Activated CD4-positive, alpha-beta T cell treated with anti-CD3 and anti-CD28 coated beads for 48 hours (primary cell): ENCODE measurements at places on chromosomes 7 and 10.
A peak's percentile ranks its signal among the peaks of the same experiment; 100 is the strongest.

- no peak for DNase-seq
These were observed 26.7 kb upstream of the DNAJB6 start for GRCh38 chr7:157309988-157310668.

DNA sequence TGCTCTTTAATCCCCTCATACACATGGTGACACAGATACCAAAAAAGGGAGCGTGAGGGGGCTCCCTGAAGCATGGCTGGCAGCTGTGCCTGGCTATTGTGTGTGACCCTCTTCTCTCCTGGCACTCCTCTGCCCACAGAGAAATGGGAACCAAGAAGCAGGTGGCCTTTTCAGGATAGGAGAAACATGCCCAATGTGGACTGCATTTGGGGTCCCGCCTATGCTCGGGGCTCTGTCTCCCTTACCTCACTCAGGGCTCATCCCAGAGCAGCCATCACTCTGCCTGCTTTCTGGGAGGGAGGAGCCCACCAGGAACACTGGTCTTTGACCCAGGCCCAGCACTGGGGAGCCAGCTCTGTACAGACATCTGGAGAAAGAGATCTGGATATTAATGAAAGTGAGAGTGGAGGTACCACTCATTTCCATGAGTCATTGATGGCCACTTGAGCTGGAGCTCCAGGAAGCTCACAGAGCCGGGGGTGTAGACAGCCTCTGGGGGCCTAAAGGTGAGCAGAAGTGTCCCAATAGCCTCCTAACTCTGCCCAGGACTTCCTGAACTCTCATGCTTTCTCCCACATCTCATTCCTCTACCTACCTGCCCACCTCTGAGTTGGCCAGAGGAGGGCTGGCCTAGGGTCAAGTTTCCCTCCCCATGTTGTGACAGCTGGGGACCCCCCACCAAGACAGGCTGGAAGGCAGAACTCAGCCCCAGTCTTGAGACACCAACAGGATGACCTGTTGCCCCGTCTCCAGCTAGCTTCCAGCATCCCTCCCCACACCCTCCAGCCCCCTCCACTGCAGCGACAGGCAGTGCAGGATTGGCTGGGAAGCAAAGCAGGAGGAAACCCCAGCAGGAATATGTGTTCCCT lies 42.6 kb downstream of the DRGX start:
- DNase-seq: no peak

GRCh38 chr10:59237775-59238174 lies 61.3 kb downstream of the PHYHIPL start:
- DNase-seq: no peak

GRCh38 chr7:48004032-48004431 lies 24.6 kb upstream of the HUS1 start:
- DNase-seq: no peak

DNA sequence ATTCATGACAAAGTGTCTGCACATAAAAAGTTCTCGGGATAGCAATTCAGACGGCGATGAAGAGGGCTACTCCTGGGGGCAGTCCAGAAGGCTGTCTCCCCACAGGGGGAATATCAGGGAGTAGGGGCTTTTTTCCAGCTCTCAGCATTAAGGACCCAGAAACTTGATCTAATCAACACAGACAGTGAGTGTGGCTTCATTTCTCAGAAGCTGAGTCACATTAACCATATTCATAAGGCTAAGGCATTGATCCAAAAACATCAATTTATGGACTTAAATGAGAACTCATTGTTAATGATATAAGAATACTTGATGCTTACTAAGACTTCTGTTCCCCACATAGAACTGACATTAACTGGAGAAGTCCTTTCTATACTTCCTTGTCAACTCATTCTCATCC lies 87.5 kb upstream of the AOAH start:
- DNase-seq: no peak

DNA sequence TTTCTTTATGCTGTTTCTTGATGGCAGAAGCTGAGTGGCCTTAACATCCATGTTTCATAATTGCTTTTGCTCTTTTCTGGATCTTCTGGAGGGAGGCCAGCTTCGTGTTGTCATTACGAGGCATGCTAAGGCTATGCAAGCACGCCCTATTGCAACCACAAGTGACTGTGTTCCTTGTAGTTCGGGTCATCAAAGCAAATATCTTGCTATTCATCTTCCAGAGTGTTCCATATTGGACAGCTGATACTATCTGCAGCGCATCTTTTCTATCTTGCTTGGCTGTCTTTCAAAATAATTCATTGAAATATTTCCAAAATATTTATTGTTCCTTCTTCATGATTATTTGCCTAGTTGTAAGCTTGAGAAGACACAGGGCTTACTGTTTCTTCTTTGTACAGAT lies 5.0 kb downstream of the EPHB6 start:
- DNase-seq: no peak

DNA sequence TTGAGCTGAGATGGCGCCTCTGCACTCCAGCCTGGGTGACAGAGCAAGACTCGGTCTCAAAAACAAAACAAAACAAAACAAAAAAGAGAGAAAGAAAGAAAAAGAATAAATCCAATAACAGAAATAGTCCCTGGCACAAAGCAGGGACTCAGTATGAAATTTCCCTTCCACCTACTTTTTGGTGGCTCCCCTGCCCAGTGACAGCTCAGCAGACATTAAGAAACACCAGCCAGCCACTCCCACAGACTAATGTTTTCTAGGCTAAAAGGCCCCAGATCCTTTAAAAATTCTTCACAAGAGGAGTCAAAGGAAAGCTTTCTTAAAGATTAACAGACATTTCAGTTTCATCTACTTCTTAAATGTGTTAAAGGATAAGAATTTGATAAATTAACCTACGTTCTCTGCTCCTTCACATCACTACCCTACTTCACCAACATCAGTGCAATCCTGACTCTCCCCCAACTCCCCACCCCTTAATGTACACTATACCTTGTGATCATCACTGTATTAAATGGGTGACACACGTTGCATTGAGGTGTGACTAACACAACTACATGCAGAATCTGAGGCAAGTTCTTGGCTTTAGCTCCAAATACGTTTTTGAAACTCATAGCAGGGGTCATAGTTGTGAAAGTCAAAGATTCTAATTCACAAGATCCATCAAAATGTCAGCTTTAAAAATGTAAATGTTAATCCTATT lies 114.5 kb upstream of the CAV2 start:
- no peak for DNase-seq

DNA sequence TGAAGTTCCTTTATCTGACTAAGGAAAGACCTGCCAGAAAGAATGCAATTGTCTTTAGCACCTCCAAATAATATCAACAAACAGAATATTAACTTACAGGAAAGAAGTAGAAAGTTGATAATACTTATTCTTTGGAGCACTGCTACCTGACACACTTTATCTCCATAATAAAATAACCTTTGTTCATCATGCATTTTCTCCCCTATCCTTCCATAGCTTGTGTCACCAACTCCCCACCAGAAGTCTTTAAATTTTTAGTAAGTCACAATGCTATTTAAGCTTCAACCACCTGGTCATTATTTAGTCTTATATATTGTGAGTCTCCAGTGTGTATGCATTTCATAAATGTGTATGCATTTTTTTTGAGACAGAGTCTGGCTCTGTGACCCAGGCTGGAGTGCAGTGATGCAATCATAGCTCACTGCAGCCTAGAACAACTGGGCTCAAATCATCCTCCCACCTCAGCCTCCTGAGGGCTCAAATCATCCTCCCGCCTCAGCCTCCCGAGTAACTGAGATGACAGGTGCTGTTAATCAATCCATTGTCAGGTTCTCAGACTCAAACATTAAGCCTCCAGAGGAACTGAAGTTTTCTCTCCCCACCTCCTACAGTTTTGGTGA lies 7.3 kb upstream of the CYP3A43 start:
- DNase-seq: no peak

- DNase-seq: no peak
These were observed 14.4 kb upstream of the WASL start for GRCh38 chr7:123763191-123763661.

DNA sequence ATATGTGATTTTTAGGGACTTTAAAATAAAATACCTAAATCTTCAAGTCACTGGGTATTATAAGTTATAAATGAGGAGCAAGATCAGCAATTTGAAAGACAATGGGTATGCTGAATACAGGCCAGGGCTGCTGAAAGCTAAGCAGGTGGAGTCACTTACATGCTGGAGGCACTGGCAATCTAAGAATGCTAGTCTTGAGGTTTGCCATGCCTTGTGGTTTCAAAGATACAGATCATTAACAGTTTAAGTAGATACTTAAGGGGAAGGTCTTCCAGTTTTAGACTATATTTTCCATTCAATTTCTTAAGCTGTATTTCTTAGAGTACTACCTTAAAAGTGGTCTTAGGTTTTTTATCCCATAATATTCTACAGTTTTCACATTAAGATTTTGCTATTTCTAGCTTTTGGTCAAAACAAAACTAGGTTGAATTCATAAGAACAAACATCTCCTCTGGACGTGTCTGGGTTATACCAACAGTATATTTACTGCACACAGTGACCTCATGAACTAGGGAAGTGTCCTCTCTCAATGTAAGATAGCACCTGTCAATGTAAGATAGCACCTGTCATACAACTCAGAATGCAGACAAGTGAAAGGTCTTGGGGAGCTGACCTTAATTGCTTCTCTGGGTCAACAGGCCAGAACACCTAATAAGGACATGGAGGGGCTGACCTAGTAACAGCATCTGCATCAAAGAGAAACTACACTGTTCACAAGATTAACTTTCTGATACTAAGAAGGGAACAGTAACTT lies 2.0 kb downstream of the SRI start:
- DNase-seq: no peak

GRCh38 chr10:102645388-102645740 lies 1.1 kb downstream of the TRIM8 start:
- peak; percentile 56 for DNase-seq

DNA sequence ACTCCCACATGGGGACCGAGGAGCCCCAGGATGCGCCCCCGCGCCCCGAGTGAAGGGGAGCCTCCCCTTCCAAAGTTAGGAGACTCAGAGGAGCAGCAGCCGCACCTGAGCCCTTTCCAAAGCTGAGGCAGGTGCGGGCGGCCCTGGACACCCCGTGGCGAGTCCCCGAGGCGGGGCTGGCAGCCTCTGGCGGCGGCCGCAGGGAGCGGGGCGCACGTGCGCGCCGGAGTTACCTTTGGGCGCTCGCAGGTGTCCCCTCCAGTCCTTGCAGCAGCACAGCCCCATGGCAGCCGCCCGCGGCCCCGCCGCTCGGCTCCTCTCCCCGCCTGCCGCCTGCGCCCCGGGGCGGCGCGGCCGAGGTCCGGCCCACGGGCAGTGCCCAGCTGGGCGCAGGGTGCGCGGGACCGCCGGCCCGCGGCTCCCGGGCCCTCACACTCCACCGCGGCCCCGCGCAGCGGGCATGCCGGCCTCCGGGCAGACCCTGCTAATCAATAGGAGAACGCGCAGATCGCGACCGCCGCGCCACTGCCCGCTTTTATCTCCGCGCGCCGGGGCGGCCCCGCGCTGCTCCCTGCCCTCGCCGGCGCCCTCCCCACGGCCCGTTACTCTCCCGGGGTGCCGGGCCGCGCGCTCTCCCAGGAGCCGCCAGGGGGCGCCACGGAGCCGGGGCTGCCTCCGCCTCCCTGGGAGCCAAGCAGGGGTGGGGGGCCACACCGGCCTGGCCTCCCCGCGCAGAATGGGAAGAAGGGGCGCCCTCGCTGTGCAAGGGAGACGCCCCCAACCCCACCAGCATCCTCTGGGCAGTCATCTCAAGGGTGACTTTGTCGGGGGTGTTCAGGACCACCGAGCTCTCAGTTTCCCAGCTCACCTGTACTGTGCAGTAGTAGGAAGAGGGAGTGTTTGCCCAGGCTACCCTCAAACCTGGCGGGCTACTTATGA lies 80.8 kb downstream of the ARHGAP22 start:
- DNase-seq: peak; percentile 33

- DNase-seq: no peak
These were observed 35.2 kb downstream of the GBF1 start for GRCh38 chr10:102280397-102281101.

DNA sequence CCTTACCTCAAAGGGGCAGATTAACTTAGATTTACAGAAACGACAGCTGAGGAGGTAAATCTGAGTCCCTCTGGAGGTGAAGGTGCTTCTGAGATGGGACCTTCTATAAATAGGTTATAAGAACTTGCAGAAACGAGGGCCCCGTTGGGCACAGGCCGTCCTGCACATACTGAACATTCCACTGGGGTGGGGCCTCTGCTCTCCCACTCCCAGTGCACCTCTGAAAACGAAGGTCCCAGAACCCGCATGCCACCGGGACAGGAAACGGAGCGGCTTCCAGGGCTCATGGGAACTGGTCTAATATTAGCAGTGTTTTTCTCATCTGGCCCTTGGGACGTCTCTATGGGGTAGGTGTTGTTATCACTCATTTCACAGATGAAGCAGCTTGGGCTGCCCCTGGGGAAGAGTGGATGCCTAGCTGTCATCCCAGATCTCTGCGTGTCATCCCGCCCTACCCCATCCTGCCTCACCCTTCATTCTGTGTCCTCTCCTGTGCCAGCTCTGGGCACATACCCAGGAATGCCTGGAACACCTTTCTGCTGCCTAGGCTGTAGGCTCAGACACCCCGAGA lies 19.6 kb downstream of the C10orf62 start:
- no peak for DNase-seq

DNA sequence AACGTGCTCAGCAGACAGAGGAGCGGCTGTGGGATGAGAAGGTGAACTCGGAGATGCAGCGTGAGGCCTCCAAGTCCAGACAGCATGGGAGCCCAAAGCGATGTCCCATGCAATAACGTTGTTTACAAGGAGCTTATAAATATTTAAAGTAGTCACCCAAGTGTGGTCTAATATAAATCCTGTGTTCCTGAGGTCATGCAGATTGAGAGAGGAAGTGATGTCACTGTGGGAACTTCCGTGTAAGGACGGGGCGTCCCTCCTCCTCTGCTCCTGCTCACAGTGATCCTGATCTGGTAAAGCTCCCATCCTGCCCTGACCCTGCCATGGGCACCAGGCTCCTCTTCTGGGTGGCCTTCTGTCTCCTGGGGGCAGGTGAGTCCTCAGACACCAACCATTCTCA lies 94.7 kb upstream of the PRSS58 start:
- DNase-seq: peak; percentile 45

- no peak for DNase-seq
These were observed 166.3 kb downstream of the TNS3 start for GRCh38 chr7:47415318-47416212.

GRCh38 chr10:18293536-18294510 lies 153.6 kb downstream of the CACNB2 start:
- no peak for DNase-seq

- DNase-seq: peak; percentile 69
These were observed 10.7 kb upstream of the HOXA13 start for GRCh38 chr7:27210441-27211083.

- DNase-seq: no peak
These were observed 65.5 kb downstream of the MKX start for GRCh38 chr10:27680006-27680557.
